Inflammatory macrophage (primary cell): ENCODE measurements at places on chromosomes 5 and 9.

- DNase-seq, result no peak
These were observed 351.1 kb upstream of the TLE4 start for GRCh38 chr9:79220666-79221065.

DNA sequence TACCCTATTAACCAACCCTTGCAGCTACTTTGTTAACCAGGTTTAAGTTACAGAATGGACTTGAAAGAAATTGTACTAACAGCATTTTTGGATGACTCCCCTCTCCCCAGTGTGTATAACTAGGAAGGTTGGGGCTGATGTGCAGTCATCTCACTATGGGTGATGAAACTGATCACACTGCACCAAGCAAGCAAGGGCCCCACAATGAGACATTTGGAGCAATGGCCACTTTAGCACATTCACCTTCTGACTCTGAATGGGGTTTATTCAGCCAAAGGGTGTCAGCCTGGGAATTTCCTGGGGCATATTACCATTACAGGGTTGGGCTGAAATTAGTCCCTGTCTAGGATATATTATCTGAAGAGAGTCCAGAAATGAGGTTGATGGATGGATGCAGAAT lies 18.7 kb upstream of the CYFIP2 start:
- no peak for DNase-seq

DNA sequence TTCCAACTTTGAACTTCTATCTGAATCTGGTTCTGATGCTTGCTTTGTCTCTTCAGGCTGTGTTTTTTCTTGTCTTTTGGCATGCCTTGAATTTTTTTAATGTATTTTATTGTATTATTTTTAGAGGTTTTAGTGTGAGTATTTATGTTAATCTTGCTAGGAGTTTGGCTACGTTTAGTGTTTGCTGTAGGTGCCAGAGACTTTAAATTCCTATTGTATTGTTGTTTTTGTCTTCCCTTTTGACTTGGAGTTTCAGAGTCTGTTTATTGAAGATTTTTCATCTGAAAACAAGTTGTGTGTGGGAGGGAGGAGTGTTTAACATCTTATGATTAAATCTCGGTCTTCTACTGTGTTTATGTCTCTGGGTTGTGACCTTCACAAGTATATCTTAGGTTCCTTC lies 956.8 kb downstream of the TLE1 start:
- DNase-seq, result no peak

GRCh38 chr9:91817493-91818224 lies 132.4 kb downstream of the ROR2 start:
- no peak for DNase-seq

GRCh38 chr9:104826079-104826775 lies 62.3 kb downstream of the NIPSNAP3B start:
- DNase-seq, result no peak

DNA sequence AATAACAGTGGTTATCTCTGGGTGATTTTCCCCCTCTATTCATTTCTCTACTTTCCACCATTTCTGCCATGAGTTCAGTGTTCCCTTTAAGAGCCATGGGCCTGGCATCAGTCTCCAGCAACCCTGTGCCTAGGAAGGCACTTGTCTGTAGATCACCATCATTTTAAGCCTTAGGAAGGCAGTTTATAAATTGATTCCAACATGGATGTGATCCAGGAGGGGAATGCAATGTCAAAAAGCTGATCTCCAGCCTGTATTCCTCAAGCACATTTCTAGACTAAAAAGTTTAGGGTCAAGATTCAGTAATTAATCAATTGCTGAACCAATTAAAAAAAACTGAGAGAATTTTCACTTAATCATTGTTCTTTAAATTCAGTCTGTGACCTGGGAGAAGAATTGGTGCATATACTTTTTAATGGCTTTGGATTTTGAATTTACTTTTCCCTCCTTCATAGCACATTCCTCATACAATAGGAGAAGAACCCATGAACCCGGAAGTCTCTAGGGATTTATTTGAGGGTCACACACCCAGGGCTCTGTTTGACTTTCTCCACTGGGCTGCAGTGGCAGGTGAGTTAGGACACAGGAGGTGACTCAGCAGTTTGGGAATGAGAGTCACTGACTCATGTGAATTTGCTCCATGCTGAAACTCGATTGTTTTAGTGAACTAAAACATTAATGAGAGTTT lies 6.1 kb upstream of the ERMP1 start:
- DNase-seq, result no peak

GRCh38 chr9:121021301-121021700 lies 28.8 kb downstream of the C5 start:
- no peak for DNase-seq

DNA sequence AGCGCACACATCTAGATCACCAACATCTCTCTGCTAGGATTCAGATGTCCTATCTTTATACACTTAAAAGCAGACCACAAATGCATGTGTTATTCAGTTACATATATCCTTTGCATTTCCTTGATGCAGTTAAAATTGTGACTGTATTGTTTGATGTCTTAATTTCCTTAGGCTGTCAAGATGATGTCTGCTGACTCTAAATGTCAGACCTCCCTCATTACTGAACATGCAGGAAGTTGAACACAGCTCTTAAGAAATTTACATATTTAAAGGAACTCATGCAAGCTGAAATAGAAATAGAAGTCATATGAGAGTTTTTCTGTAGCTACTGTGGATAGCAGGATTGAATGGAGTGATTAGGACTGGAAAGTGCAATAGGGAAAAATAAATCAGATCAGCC lies 336.5 kb upstream of the SEMA6A start:
- DNase-seq, result no peak

- DNase-seq, result peak; percentile 73
These were observed 23.8 kb downstream of the KLF4 start for GRCh38 chr9:107465467-107466451.

DNA sequence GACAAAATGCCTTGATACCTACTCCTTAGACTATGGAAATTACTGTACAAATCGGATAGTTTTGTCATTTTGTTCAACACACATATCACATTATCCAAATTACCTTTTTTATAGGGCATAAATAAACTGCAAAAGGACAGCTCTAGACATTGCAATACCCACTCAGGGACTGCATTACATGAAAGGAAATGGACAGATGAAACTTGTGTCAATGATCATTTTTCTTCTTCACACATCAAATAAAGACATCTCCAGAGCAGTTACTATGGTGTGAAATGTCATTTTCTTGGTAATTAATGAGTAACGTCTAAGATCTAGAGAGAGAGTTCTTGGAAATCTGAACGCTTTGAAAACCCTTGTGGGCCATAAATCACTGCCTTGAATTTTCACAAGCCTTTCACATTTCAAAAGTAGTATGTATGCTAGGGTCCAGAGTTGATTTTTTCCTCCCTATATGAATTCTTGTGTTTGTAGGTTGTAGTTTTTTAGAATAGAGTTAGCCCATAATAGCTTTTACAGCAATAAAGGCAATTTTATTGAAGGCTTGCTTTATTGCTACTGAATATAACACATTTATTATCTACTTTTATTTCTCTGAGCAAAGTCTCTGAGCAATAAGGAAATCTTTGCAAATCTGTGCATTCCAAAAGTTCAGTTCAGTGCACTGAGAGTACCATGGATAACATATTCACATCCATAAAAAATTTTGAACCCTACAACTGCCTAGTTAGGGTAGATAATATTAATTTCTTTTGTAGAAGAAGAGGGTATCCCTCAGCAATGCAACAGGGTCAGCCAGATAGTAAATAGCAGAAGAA lies 358.0 kb upstream of the PCSK5 start:
- no peak for DNase-seq

- DNase-seq, result no peak
These were observed 245.4 kb downstream of the PCSK5 start for GRCh38 chr9:76135902-76136301.

- no peak for DNase-seq
These were observed 12.9 kb downstream of the GDF9 start for GRCh38 chr5:132853323-132853722.

- DNase-seq, result no peak
These were observed 110.7 kb downstream of the NR6A1 start for GRCh38 chr9:124660341-124660801.

DNA sequence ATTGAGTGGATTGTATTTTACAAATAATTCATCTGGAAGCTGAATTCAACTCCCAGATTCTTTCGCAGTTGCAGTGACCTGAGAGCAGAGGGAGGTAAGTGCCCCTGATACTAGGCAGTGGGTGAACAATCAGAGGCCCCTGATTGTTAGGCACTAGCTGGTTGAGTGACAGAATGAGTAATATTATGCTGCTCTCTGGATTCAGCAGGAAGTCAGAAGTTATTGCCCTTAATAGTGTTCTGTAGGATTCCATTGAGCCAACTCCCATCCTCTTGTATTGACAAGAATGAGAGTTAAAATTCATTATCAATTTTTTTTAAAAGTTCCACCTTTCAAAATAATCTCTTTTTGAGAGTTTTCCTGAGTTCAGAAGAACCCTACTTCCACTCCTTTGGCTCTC lies 301.2 kb downstream of the DTWD2 start:
- no peak for DNase-seq

DNA sequence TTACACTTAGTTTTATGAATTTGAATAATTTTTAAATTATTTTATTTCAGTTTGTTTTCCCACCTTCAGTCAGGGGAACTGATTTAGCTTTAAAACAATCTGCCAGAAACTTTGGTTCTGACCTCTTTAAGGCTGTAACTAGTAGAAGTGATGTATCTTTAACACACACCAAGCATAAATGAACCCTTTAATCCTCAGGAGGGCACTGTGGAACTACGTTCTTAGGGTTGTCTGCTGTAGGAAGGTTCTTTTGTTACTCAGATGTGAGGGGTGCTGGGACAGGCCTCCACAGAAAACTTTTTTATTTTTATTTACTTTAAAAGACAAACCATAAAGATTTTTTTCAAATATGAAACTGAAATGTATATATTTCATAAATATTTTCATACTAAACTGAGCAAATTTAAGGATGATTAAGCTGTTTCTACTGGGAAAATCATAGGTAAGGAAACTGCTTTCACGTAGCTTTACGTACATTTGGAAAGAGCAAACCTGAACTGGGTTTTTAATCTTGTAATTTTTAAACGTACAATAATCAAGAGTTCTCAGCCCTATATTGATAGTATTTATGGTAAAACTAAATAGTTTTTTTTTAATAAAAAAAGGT lies 5.3 kb downstream of the KLF4 start:
- DNase-seq, result peak; percentile 75

- peak; percentile 25 for DNase-seq
These were observed 30.9 kb downstream of the GALNT10 start for GRCh38 chr5:154221371-154221896.

DNA sequence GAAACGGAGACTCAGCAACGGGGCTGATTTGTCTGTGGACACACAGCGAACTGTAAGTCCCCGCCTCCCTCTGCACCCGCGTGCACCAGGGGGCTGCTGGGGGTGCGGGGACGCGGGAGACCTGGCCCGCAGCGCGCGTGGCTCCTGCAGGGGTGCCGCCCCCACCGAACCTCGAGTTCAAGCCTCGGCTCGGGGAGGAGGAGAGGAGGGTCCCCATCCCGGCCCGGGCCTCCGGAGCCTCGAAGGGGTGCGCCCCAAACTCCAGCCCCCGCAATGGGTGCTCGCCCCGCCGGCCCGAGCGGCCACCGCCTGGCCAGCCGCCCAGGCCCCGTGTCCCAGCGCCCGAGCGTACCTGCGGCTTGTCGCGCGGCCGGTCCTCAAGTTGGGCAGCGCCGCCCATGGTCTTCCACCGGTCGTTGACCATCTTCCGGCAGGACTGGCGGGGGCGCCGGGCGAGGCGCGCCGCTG lies 829 bp downstream of the FIBCD1 start:
- no peak for DNase-seq

DNA sequence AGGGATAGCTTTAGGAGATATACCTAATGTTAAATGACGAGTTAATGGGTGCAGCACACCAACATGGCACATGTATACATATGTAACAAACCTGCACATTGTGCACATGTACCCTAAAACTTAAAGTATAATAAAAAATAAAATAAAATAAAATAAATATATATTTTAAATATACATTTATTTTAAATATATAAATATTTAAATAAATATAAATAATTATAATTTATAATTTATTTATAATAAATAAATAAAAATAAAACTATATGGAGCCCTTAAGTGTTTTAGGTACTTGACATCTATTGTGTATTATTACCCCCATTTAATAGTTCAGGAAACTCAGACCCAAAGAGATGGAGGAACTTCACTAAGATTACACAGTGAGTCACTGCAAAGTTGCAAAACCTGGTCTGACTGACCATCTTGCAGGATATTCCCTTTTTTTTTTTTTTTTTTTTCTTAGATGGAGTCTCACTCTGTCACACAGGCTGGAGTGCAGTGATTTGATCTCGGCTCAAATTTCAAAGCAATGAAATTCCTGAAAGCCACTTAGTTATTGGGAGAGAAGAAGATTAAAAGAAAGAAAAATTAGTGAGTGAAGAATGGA lies 5.8 kb upstream of the C5orf52 start:
- peak; percentile 91 for DNase-seq

DNA sequence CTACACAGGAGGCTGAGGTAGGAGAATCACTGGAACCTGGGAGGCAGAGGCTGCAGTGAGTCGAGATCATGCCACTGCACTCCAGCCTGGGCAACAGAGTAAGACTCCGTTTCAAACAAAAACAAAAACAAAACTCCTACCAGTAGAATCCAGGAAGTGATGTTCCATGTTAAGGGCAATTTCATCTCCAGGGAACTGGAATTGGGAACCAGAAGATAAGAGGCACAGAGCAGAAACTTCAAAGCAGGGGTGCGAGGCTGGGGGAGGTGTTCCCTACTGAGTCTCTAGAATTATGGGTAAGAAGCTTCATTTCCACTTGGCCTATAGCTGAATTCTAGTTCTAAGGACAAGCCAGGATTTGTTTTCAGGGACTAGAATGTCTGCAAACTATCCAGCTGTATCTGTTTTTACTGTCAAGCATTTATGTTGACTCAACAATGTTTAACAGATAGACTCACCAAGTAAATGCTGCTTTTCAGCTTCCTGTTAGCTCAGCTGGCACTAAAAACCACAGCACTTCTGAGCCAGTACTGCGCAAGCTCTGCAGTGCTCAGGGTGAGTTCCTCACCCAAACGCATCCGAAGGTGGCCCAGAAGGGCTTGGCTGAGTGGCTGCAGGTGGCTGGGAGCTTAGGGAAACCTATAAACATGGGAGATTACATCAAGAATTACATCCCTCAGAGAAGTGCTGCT lies 320.1 kb downstream of the MTRR start:
- DNase-seq, result no peak

DNA sequence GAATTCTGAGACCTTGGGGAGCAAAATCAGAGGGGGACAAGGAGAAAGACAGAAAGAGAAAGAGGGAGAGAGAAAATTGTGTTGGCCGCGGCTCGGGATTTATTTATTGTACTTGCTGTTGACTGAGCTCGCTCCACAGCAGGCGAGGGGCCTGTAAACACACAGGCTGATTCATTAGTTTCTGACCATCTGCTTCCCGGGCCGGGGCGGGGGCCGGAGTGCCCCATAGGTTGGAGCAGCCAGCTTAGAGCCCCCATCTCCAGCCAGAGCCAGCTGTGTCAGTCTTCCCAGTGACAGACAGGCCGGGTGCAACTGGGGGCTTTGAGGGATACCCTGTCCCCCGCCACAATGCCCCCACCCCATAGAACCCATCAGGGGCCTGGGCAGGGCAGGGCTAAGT lies 30.9 kb downstream of the NTNG2 start:
- no peak for DNase-seq

DNA sequence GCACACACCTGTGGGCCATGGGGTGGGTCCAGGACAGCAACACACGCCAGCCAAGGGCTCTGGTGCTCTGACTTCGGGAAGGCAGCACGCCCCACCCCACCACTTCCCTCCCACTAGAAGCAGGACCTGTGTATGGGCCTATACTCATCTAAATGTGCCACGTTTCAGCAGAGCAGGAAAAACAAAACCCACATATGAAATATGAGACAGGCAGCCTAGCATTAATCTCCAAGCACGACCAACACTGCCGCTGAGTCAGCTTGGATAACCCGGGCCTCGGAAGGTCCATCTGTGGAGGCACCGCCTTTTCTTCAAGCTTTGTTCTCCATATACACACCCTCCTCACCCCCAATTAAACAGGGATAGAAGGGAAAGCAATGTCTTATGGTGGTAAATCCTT lies 203.1 kb downstream of the ROR2 start:
- no peak for DNase-seq
